CD4-positive, alpha-beta T cell treated with Interleukin-21 for 1 hour (primary cell): ENCODE measurements at places on chromosomes 7 and 10.

DNA sequence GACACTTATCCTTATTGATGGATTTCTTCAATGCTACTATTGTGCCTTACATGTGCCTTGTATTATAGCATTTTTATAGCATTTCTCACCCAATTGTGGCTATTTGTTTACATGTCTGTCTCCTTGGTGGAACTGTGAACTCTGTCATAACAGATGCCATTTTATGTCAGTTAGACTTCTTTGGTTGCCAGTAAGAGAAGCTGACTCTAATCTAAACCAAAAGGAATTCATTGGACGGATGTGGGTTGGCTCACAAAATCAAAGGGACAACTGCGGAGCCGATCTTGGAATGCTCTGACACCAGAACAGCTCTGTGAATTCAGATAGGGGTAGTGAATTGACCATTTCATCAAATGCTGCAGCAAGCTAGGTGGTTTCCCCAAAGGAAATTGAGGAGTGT, 15.0 kb downstream of the GARIN1A start:
- DNase-seq, result no peak

DNA sequence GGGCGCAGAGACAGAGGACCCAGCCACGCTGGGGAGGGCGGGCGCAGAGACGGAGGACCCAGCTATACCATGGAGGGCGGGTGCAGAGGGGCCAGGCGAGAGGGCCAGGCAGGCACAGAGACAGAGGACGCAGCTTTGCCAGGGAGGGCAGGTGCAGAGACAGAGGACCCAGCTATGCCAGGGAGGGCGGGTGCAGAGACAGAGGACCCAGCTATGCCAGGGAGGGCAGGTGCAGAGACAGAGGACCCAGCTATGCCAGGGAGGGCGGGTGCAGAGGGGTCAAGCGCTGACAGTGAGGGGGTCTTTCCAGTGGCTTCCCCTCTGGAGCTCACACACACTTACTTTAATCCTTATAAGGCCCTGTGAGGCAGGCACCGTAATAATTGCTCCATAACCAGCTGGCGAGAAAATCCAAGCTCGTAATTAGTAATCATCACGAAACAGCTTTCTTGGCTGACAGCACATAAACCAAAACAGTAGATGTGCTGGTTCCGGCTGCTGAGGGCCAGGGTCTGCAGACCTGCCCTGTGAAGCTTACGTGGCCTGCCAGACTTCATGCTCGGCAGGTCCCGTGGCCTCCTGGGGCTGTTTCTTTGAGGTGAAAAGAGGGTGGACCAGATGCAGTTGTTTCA, 137.2 kb downstream of the VIPR2 start:
- no peak for DNase-seq

DNA sequence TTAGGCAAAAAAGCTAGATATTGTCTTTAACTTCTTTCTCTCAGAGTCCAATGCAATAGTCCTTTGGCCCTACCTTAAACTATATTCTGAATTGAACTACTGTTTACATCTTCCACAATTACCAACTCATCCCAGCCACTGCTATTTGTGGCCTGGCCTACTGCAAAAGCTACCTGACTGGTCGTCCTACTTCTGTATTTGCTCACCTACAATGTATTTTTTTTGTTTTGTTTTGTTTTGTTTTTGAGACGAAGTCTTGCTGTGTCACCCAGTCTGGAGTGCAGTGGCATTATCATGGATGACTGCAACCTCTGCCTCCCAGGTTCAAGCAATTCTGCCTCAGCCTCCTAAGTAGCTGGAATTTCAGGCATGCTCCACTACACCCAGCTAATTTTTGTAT, 51.2 kb downstream of the ARL4A start:
- no peak for DNase-seq

DNA sequence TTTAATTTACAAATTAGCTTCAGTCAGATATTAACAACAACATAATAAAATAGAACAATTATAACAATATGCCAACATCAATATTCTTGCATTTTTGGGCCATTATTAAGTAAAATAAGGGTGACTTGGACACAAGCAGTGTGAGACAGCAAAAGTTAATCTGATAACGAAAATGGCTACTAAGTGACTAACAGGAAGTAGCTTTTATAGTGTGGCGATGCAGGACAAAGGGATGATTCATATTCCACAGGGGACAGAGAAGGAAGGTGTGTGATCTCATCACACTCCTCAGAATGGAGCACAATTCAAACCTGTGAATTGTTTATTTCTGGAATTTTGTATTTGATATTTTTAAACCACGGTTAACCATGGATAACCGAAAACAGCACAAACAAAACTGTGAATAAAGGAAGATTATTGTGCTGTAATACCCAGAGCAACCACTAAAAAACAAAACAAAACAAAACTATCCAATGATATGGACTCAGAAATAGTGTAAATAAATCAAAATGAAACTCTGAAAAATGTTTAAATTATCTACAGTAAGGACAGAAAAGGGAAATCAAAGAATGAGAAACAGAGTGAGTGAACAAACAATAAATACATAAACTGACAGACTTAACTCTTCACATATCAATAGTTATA, 66.9 kb upstream of the TFEC start:
- no peak for DNase-seq

DNA sequence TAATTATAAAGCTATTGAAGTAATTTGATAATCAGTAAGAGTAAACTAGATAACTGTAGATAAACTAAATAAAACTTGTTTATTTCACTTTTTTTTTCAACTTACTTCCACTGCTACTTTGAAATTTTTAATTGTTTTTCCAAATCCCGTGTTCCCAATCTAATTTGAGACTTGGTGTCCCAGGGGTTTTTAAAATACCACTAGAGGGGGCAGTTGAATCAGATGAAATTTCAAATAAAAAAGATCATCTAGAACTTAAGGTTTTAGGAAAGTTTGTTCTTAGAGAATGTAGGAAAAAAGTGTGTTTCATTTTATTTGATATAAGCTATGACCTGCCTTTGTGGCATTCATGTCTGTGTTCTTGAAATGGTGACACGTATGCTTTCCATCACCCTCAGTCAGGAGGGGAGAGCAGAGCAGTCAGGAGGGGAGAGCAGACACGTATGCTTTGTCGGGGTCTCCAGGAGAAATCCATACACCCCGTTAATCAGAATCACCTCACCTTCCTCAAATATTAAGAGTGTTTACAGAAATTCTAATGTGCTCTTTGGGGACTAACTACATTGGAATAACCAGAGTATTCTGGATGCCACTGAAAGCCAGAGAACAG, 49.9 kb downstream of the C10orf67 start:
- no peak for DNase-seq

DNA sequence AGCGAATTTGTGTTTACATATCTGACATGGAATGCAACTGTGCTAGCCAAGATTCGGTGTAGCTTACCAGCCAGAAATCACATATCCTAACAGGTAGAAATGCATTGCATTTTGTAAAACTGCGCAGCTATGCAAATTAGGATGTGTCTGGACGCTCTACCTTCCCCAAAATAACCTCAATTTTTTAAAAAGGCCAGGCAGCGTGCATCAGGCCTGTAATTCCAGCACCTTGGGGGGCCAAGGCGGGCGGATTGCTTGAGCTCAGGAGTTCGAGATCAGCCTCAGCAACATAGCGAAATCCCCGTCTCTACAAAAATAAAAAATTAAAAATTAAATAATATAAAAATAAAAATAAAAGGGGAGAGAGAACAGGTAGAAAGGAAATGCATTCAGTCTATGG, 305.0 kb downstream of the TYW1 start:
- DNase-seq, result no peak

DNA sequence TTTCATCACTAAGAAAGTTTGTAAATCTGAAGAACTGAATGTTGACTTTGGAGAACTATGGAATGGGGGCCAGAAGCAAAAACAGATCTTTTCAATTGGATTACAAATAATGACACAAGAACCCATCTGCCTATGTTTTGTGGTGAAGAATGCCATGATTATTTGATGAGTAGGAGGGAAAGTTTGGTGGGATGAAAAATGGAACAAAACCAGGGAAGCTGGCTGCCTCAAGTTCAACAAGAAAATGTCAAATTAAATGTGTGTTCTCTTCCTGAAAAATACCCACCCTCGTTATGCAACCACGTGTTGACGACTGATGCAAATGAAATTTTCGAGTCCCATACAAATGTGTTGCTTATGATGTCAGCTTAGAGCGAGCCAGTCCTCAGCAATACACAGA, 208.5 kb downstream of the GPR37 start:
- no peak for DNase-seq

DNA sequence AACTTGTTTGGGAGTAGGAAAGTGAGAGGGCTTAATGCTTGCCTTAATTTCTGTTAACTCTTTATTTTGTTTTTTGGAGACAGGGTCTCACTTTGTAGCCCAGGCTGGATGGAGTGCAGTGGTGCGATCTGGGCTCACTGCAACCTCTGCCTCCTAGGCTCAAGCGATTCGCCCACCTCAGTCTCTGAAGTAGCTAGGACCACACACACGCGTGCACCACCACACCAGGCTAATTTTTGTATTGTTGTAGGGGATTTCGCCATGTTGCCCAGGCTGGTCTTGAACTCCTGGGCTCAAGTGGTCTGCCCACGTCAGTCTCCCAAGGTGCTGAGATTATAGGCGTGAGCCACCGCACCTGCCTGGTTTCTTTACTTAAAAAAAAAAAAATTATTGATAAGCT, 1.9 kb downstream of the PPP2R2D start:
- no peak for DNase-seq

DNA sequence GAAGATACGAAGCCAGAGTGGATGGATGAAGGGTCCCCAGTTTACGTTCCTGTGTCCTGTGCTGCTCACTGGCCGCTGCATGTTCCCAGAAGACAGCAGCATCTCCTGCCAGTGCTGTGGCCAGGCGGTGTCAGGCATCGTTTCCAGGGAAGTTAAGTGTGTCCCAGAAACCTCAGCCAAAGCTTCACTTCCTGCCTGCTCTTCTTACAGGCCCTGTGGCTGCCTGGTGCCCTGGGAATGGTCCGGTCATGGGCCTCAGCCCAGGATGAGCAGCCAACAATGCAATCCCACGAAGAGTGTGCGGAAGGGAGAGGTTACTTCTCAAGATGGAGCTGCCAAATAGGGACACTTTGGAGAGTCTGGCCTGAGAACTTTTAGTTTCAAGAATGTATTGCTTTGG, 99.7 kb upstream of the TARP start:
- no peak for DNase-seq

- DNase-seq, result peak; percentile 14
Observed at GRCh38 chr10:11104772-11105675, 87.4 kb downstream of the CELF2 start.

- DNase-seq, result peak; percentile 49
Observed at GRCh38 chr7:17939606-17940301, 540 bp downstream of the SNX13 start.

- DNase-seq, result no peak
Observed at GRCh38 chr7:28854750-28855074, 103.4 kb downstream of the TRIL start.

DNA sequence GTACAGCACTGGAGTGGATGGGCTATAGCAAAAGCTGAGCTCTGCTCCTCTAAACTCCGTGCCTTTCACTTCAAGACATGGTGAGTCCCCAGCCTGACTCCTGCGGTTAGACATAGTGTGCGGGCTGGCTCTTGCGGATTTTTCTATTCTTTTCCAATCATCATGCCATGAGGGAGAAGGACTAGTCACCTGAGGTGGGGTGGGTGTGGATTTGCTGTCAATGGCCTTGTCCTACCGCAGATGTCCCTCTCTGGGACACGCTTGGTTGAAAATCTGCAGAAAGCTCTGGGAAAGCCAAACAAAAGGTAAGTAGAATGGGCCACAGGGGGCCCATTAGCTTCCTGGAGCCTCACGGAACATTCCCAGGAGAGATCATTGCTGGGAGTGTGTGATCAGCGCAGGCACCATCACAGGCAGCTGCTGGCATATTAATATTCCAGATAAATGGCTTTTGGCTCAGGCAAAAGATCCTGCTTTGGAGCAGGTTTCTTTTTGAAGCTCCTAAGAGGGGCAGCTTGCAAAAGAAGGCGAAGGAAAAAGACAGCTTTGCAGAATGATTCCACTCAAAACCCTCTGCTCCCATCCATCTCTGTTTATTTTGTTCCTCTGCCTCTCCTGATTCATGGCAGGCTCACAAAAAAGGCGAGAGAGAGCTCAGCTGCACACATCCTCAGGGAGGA, 509.0 kb upstream of the ZMIZ1 start:
- no peak for DNase-seq

DNA sequence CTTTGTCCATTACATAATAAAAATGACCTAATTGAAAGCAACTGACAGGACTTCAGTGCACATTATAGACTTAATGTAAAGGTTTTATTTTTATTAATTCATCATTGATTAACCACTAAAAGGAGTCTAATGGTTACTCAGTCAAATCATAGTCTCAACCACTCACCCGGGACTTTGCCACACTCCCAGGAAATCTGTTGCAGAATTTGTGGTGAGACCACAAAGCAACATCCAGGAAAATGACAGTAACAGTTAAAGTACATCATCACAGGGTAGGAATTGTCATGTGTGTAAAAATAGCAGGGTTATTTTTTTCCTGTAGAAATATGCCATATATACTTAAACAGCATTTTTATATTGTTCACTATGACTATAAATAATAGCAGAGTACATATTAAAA, 6.3 kb upstream of the HGF start:
- DNase-seq, result no peak

DNA sequence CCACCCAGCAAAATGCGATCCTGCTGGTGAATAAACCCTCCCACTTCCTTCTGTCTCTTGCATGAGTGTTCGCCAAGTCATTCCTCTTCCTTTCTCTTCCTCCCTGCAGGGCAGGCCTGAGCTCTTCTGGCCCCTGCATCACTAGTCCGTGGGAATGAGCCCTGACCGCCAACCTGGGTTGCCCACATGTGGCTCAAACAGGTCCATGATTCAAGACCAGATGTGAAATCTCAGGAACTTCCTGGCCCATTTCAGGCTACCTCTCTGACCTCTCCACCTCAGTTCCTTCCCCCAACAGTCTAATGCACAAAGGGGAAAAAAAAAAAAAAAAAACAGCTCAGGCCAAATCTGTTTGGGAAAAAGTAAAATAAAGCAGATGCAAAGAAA, 5.4 kb upstream of the YWHAG start:
- DNase-seq, result no peak

GRCh38 chr7:110448918-110449317, 642.0 kb upstream of the LRRN3 start:
- no peak for DNase-seq

GRCh38 chr7:139730746-139731612, 46.8 kb downstream of the HIPK2 start:
- DNase-seq, result peak; percentile 12

DNA sequence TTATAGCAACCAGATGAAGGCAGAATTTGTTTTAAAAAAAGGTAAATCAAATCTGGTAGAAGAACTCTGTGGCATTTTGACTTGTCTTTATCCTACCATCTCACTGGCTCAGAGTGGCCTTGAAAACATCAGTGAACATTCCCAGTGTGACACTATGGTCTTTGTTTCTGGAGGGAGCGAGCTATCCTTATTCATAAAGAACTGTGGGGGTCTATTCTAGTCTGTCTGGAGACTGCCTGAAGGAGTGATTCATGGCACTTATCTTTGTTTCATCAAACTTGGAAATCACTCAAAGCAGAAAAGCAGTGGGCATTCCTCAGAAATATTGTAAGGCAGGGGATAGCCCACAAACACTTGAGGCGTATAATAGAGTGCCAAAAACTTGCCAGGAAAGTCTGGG, 719.1 kb downstream of the PCDH15 start:
- no peak for DNase-seq

GRCh38 chr7:105195891-105196290, 181.9 kb downstream of the KMT2E start:
- DNase-seq, result no peak
